Stimulated activated effector memory CD8-positive, alpha-beta T cell treated with anti-CD3 and anti-CD28 coated beads, Interleukin-12 subunit alpha, Interleukin-12 subunit beta, amount 100 ng/mL, for 72 hours (primary cell): ENCODE measurements at places on chromosomes 12 and 14.
A peak's percentile ranks its signal among the peaks of the same experiment; 100 is the strongest.

DNA sequence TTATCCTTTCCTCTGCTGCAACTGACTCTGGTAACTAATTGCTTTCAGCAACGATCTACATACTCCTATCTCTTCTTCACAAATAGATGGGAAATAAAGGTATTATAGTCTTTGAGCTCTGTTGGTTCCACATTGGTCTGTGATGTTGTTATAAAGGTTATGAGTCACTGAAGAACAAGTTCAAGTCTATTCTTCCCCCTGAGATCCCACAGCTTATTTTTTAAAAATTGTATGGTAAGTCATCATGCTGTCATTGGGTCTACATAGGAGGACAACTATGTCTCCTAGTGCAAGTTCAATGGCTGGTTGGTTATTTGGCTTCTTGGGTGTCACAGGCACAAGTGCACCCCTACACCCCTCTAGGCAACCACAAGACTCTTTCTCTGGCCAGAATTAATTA is 49.6 kb upstream of the PTCSC3 start:
- DNase-seq = no peak

GRCh38 chr14:50045039-50045711 is 71.2 kb downstream of the VCPKMT start:
- peak; percentile 83 for DNase-seq

- DNase-seq = no peak
These were observed 1.6 kb downstream of the ABCB9 start for GRCh38 chr12:122964439-122965257.

GRCh38 chr12:65500091-65500900 is 221.8 kb downstream of the MSRB3 start:
- DNase-seq = no peak

GRCh38 chr14:84976805-84977204 is 553.1 kb upstream of the FLRT2 start:
- no peak for DNase-seq

GRCh38 chr14:95477411-95478269 is 38.8 kb downstream of the SYNE3 start:
- DNase-seq = no peak

DNA sequence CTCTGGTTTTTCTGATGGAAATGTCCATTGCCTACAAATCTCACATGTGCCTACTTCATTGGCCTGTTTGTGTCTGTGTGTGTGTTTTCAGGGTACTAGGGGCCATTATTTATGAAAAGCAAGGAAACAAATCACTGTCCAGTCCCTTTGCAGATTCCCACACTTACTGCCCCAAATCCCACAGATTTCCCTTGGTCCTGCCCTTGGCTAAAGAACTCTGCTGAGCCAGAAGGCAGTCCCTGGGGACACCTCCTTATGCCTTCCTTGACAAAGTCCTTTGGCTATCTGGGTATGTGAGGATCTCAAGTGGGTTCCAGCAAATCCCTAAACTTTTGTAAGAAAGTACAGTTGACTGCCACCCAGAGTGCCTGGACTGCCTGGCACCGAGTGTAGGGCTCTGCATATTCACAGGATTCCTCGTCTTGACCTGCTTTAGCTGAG is 388.1 kb downstream of the BCAT1 start:
- DNase-seq = no peak

- DNase-seq = no peak
These were observed 173.5 kb downstream of the PAX9 start for GRCh38 chr14:36835128-36835527.

- no peak for DNase-seq
These were observed 50.5 kb upstream of the HIF1A start for GRCh38 chr14:61644834-61645233.

DNA sequence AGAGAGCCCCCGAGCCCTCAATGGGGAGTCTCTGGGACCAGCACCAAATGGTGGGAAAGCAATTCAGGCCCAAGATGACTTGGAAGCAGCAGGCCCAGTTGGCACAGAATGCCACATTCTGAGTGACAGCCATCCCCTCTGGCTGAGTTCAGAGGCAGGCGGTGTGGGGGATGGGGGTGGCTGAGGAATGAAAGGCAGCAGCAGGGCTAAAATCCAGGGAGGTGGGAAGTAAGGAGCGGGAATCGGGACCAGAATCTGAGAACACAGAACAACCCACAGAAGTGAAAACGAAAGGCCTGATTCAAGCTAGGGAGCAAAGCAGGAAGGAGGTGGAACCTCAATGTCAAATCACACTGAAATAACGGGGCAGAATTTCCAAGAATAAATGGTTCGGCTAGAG is 171.2 kb downstream of the CALM1 start:
- no peak for DNase-seq

DNA sequence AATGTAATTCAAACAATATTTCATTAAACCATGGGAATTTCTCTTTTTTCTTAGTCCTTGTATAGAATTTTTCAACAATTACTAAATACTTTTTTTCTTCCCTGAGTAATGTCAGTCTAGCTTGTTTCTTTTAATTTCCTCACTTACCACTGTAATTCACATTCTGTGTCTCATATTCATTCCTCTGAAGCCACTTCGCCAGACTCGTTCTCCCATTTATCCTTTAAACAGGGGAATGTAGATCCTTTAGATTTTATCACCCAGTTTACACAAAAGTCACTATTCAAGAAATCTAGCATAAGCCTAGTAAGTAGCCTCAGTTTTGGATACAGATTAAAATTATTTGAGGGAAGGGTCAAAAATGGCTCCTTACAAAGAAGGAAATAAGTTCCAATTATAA is 6.8 kb downstream of the USP15 start:
- no peak for DNase-seq

DNA sequence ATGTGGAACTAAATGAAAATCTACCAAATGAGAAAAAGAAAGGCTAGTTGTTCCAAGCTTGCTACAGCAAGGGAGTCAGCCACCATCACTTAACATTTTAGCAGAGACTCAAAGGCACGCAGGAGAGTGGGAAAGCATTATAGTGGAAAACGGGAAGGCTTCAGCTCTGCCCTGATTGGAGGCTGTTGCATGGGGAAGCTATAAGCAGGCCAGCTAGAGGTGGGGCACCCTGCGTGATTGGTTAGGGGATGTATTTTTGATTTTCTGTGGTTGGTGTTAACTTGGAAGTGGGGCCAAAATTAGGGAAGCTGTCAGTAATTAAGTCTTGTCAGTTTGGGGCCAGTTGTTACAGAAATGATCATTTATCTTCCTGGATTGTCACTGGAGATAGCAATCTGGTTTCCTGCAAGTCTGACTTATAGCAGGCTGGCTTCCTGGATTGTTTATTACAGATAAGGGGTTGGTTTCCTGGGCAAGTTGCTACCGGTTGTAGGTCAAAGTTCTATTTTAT is 93.9 kb downstream of the FAR2 start:
- DNase-seq = no peak

- DNase-seq = no peak
These were observed 58.6 kb upstream of the TMEM263 start for GRCh38 chr12:106897082-106897481.

DNA sequence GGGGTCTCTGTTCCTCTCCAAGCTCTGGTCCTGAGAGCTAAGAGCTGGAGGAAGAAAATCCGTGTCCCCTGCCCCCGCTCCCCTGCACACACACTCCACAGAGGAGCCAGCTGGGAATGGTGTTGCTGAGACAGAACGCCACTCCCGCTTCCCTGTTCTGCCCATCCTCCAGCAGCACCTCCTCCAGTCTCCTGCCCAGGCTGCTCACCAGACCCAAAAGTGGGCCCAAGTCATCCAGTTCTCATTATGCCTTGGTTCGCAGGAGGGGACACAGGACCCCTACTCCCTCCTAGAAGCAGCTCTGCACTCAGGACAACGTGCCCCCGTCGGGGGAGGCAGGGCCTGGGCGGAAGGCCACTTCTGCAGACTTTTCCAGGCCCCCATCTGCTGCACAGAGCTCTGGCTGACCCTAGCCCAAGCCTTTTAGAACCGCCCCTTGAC is 830 bp upstream of the TRMT61A start:
- no peak for DNase-seq

DNA sequence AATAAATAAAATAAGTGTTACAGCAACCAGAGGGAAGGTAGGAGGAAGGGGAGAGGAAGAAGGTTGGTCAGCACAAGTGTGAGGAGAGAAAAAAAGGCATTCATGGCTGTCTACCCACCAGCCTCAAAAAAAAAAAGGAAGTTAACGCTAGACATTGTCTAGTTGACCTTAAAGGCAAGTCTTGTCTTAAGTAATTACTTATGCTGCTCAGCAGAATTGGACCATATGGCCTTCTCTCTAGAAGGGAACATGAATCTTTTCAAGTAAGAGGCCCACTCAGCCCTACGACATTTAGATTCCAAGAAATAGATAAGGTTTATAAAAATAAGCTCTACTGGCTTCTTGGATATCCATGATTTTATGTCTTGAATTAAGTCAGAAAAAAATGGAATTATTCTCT is 172.7 kb downstream of the ETNK1 start:
- no peak for DNase-seq

DNA sequence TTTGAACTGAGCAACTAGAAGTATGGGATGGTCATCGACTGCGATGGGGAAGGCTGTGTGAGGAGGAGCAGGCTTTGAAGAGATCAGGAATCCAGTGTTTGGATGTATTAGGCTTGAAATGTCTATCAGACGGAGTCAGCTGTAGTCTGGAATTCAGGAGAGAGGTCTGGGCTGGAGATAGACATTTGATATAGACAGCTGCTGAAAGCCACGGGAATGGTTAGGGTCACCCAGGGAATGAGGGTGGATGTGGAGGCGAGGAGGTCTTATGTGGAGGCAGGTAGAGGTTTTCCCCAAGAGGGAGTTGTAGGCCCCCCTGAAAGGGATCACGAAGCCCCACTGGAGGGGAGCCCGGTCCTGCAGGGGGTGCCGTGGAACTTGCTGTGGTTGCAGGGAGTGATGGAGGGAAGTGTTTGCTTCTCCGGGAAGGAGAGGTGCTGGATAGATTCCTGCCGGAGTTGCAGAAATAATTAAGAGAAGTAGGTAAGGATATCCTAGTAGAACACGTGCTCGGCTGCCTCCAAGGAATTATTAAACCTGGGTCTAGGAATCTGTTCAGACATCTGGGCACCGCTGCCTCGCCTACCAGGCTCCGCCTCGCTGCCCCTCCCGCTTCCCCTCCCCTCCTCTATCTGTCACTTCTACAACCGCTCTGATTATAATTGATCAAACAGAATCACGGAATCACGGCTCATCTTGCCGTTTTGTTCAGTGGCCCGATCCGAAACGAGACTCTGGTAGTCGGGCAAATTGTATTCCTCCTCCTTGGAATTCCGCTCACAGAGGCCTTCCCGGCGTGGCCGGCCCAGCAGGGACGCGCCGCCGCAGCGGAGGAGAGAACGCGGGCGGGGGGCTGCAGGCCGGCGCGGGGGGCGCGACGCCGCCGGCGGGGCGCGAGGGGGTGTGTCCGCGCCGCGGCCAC is 826 bp upstream of the CACNA1C start:
- DNase-seq = no peak

GRCh38 chr12:104426926-104427546 is 29.7 kb upstream of the CHST11 start:
- no peak for DNase-seq

DNA sequence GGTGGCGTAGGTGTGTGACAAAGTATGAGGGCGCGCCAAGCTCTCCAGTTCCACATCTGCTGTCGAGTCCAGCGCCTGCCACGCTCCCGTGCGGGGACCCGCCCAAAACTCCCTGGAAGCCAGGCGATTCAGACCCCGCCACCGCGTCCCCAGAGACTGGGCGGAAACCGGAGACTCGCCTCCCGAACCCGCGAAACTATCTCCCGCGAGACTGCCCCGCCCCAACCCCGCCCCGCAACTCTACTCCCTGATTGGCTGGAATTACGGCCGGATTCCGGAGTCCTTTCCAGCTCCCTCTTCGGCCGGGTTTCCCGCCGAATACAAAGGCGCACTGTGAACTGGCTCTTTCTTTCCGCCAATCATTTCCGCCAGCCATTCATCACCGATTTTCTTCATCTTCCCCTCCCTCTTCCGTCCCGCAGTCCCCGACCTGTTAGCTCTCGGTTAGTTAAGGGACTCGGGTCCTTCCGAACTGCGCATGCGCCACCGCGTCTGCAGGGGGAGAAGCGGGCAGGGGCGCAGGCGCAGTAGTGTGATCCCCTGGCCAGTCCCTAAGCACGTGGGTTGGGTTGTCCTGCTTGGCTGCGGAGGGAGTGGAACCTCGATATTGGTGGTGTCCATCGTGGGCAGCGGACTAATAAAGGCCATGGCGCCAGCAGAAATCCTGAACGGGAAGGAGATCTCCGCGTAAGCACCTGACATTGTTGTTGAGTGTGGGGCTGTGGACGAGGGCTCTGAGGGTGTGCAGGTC is at the start of gene MTHFD1:
TSS of gene MTHFD1 (plus strand) at position 572 of the 751 bp plus-strand sequence. CDS start at position 647, 75 bp downstream.
- DNase-seq = peak; percentile 98

DNA sequence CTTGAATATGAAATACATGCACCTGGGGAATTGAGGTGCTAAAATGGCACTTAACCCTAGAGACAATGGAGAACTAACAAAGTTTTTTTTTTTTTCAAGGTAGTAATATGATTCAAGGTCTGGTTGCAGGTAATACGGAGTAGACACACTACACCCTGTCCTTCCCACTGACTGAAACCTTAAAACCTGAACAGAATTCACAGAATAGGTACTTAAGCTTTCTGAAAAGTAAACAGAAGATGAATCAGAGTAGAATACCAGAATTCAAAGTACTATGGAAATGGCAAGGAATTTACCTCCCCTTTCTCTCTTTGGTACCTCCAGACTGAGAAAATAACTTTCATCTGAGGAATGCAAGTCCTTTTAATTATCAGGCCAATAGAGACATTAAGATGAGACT is 87.2 kb downstream of the PAPLN start:
- no peak for DNase-seq

GRCh38 chr12:69056743-69057515 is 124.0 kb upstream of the CPM start:
- DNase-seq = no peak

- DNase-seq = no peak
These were observed 236.7 kb downstream of the MDGA2 start for GRCh38 chr14:47438650-47439140.

- no peak for DNase-seq
These were observed 103.0 kb upstream of the NTF3 start for GRCh38 chr12:5328669-5329517.

GRCh38 chr12:58503731-58504130 is 416.6 kb downstream of the LRIG3 start:
- no peak for DNase-seq

DNA sequence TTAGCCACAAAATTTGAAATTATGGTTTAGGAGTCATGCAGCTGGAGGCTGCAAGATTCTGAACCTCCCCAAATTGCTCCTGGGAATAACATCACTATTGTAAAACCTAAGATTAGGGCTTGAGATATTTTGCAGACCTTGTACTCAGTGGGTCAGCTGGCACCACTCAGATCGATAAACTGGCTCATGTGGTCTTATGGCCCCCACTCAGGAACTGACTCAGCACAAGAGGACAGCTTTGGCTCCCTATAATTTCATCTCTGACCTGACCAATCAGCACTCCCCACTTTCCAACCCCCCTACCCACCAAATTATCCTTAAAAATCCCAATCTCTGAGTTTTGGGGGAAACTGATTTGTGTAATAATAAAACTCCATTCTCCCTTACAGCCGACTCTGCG is 161.6 kb downstream of the BRMS1L start:
- no peak for DNase-seq
